ENCODE measurements at places on chromosomes 1 and 21.

- DNase-seq = no peak
Measured at GRCh38 chr1:50665413-50665812, 242.2 kb upstream of the DMRTA2 start.

DNA sequence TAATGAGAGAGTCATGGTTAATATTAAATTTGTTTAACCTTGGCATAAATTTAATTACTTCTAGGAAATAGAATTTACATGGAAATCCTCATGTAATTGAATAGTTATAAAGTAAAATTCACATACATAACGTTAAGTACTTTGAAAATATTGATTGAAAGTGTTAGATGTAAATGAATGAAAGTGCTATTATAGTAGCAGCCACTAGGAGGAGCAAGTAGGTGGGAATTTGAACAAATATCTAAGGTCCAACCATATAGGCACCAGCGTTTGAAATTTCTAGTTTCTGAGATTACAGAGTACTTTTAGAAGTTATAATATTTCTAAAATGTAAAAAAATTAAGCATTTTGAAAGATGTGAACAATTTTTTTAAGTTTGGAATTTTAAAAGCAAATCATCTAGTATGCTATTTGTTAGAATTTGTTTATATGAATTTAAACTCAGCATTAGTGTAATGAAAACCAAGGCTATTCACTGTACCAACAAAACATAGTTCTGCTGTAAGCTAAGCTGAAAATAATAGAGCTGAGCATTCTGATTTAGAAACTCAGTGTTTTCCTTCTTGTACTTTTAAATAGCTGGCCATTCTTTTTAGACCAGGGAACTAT lies 3.3 kb downstream of the B3GALT2 start:
- DNase-seq = no peak

GRCh38 chr21:28294051-28294450 lies 698.6 kb downstream of the LTN1 start:
- no peak for DNase-seq

DNA sequence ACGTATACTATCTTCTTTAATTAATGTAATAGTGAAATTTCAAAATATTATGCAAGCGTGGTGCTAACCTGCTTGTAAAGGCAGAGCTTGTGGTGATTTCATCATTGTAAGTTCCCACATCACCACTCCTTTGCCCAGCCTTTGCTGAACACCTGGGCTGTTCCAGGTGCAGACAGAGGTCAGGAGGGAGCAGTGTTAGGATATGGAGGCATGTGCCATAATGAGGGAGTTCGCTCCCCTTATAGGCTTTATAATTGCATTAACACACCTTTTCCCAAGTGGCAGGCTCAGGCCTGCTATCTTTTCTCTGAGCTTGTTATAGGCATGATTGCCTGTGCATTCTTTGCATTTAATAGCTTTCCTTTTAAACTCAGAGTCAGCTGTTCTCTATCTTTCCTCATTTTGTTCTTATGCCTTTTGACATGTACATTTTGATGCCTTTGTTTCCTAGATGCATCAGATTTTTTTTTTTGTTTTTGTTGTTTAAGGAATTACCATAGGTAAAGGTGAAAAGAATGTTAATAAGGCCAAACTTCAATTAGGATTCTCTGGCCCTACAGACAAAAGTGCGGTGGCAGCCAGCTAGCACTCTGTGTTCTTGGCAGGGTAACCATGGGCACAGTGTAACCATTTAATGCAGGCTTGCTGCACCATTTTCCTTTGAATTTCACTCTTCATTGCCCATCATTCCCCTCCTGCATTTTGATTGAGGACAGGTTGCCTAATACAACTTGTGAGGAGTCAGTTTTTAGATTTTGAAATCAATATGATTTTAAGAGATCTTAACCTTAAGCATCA lies 12.6 kb downstream of the NPL start:
- no peak for DNase-seq

DNA sequence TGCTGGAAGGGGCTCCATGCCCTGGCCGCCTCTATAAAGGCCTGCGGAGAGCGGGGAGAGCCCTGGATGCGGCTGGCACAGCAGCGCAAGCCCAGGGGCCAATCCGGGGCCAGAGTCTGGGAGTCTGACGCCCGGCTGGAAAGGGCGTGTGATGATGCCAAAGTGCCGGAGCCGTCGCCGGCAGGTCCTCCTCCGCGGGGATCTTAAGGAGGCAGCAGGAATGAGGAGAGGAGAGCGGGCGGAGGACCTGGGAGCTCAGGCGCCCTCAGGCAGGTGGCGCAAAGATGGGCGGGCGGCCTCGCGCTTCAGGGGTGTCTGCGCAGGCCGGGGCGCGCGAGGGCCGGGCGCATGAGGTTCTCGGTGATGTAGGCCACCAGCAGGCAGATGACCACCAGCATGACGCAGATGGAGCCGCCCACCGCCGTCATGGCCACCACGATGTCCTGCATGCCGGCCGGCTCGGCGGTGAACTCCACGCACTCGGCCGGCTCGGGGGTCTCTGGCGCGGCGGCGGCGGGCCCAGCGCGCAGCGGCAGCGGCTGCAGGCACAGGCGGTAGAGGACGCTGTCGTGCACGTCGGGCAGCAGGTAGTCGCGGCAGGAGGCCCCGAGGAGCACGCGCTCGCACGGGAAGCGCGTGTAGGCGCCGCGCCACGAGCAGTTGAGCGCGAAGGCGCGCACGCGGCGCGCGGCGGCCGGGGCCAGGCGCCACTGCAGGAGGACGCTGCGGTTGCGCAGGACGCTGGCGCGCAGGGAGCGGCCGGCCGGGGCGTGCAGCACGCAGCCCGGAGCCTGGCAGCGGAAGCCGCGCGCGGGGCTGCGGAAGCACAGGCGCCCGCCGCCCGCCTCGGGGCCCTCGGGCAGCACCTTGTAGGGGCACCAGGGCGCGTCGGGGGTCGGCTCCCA lies 653 bp downstream of the FNDC10 start:
- DNase-seq = no peak

DNA sequence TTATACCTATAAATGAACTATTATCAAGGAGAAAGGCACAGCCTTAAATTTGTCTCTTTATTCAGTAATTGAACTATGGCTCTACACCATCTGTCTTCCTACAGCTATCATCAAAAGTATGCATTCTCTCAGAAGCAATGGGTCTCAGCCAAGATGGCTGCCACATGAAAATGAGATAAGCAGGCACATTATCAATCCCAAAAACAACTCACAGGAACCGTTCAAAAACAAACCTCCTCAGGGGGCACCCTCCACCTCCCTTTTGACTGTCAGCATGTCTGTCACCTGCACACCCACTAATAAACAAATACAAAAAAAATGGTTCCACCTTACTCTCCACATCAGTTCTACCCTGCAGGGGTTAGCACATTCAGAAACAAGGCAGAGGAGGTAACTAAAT lies 23.6 kb downstream of the KIAA0319L start:
- no peak for DNase-seq

DNA sequence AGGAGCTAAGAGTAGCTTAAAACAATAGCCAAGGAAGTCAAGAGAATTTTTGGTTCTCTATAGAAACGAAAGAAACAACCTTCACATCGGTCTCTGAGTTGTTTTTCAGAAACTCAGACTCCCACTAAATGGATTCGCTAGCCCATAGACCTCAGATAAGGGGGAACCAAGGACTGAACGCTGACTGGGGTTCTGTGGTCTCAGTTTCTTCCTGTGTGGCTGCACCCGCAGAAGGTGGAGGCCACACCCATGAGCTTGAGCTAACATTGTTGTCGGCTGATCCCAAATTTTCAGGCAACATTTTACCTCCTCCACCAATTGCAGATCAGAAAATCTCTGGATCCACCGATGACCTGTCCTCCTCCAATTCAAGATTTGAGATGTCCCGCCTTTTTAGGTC lies 456.1 kb downstream of the AJAP1 start:
- no peak for DNase-seq

GRCh38 chr21:26506956-26507355 lies 66.1 kb downstream of the CYYR1 start:
- no peak for DNase-seq

GRCh38 chr1:19450811-19451515 lies 34.4 kb downstream of the CAPZB start:
- no peak for DNase-seq

DNA sequence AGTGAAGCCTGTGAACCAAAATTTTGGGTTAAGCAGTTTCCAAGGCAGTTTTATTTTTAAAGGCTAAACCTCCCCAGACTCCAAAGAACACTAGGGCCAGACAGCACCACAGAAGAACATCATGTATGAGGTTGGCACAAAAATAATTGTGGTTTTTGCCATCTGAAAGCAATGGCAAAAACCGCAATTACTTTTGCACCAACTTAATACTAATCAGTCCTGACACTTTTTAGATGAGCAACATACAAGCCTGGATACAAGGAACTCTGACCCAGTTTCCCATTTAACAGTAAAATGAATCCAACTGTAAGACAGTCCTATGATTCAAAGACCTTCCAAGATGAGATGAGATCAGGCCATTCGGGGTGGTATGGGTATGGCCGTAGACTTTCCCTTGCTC lies 46.8 kb downstream of the CNIH3 start:
- no peak for DNase-seq

GRCh38 chr1:162854245-162854882 lies 6.6 kb downstream of the CCDC190 start:
- DNase-seq = no peak

GRCh38 chr1:30615076-30615795 lies 108.1 kb downstream of the MATN1 start:
- DNase-seq = no peak

- no peak for DNase-seq
Measured at GRCh38 chr1:24935196-24935526, 5.1 kb upstream of the RUNX3 start.

DNA sequence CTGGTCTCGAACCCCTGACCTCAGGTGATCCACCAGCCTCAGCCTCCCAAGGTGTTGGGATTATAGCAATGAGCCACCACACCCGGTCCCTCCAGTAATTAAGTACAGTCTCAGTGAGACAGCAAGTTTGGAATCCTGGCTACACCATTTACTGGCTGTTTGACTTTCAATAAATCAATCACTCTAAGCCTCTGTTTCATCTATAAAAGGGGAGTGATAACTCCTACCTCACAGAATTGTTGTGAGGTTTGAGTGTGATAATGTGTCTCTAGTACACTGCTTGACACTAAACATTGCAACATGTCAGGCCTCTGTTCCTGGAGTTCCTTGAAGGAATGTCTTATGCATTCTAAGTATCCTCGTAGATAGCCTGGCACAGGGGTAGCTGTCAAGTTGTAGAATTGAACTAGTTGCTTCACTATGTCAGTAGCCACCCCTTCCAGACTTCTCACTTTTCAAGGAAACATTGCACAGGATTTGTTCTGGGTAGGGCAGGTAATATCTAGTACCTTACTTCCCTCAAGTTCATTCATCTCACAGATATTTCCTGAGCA lies 12.4 kb downstream of the ENTREP3 start:
- no peak for DNase-seq

GRCh38 chr1:193567937-193568336 lies 381.5 kb upstream of the B3GALT2 start:
- DNase-seq = no peak

DNA sequence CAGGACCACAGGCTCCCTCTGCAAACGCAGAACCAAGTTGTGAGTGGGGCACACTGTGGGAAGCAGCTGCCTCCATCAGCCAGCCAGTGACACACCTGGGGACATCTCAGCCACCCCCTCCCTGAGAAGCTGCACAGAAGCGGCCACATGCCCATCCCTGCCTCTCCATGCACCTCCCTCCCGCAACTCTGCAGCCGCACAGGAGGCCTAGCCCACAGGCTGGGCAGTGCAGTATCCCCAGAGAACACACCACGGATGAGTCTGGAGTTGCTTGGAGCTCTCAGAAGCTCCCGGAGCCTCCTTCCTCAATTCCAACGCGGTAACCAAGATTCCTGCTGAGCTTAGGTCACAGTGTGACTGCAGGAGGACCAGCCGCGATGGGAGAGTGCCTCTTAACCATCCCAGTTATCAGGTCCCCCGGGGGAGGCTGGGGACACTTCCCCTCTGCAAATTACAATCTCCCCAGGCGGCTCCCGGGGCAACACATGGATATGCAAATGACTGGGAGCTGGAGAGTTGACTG lies 1.2 kb upstream of the WNT3A start:
- no peak for DNase-seq

GRCh38 chr21:34878940-34879339 lies 170.2 kb downstream of the RUNX1 start:
- peak; percentile 95 for DNase-seq

DNA sequence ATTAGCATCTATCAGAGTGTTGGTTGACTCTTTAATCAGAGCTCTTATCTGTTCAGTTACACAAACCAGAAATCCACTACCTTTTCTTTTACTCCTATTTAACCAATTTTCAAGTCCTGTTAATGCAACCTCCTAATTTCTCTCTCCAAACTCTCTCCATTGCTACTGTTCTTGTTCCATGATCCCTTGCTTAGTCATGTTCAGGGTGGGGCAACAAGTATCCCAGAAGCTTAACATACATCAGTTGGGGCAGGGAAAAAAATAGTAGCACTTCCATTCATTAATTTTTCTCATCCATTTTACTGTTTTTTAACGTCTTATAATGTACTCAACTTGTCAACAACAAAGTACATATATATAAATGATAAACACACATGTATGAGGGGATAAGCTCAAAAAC lies 111.2 kb upstream of the LBR start:
- DNase-seq = no peak

DNA sequence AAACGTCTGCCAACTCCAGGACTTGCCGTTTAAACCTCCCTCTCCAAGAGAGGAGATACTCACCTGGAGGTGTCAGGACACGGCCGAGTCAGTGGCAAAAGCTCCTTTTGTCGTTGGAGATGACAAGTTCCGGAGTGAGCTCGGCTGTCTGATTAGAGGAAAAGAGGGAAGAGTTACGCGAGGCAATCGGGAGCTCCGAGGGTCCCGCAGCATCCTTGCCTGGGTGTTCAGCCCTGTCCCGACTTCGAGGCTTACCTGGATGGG lies 497 bp downstream of the ID3 start:
- DNase-seq = no peak

- DNase-seq = no peak
Measured at GRCh38 chr1:240765732-240766363, 153.9 kb upstream of the GREM2 start.

DNA sequence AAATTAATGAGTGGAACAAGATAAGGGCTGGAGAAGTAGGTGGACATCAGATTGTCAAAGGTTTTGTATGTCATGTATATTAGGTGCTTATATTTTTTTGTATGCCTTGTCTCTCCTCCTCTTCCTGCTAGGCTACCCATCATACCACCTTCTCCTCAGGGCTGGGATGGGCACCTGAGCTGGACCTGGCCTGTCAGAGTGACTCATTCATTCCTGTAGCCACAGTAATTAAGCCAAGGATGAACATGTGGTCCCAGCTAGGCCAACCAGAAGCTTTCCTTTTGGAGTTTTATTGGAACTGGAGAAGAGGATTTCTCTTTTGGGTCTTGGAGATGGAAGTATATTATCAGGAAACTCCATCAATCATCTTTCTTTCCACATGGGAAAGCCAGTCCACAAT lies 21.2 kb downstream of the PTGS2 start:
- DNase-seq = no peak

DNA sequence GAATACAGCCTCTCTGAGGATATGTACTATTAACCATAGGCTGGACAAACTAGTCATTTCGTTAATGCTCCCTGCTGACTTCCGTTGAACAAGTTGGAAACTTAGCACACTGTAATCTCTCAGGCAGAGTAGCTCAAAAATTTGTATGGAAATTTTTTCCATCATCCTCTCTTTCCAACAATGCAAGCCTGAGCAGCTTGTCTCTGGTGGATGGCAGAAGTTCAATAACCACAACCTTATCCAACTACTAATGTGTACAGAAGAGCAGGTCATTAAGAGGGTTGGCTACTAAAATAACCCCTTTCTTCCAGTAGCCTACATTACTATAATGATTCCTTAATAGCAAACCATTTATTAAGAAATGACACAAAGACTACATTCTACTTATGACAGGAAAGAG lies 262.3 kb downstream of the NFIA start:
- DNase-seq = no peak

- no peak for DNase-seq
Measured at GRCh38 chr21:21845901-21846300, 847.7 kb downstream of the NCAM2 start.
